ENCODE measurements at places on chromosomes 13 and 19.

DNA sequence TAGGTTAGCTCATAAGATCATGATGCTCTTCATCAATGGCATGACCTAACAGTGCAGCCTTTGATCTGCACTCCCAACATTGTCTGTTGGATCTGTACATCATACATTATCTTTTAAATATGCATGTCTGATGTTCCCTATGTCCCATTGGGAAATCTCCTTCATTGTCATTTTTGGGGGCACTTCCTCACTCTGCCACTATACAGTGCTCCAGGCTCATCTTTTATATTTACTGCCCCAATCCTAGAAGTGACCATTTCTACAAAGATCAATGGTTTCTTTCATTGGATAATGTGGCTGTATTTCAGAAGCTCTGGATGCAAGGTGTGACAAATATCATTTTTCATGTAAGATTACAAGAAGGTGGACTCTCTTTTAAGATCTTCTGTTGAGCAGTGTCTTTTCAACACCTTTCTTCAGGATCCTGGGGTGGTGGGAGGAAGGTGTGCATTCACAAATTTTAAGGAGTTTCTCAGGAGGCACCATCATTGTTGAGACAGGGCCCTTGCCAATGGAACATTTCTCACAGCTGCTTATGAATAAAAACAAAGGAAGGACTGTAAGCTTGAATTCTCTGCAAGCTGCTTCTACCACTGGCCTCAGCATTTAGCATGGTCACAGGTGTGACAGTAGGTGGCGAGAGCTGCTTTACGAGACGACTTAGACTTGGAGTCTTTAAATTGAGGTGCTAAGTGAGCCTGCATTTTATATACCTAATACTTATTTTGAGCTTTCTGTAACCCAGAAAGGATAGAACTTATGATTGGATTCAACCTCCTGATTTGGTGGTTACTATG lies 403.0 kb downstream of the LMO7 start:
- no peak for DNase-seq

- DNase-seq, result peak; percentile 47
These were observed 1.5 kb downstream of the ERF start for GRCh38 chr19:42253245-42254088.

DNA sequence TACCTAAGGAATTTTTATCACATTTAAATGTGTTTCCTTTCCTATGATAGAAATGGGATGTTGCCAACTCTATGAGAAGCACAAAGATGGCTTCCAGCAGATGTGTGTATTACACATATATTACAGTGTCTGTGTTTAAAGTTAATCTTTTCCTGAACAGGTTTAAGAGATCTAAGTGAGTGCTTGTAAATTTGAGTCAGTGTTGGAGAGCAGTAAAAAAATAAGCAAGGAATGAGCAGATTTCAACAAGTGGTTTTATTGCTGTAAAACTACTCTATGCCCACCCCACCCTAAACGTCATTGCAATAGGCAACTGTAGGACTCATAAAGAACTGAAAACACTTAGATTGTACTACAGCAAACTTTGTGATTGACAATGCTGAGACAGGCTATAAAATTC lies 248.7 kb downstream of the KLF5 start:
- no peak for DNase-seq

GRCh38 chr13:98171900-98172589 lies 5.0 kb downstream of the RNF113B start:
- DNase-seq, result no peak

- no peak for DNase-seq
These were observed 5.1 kb downstream of the JUNB start for GRCh38 chr19:12796146-12797071.

GRCh38 chr13:73872397-73872796 lies 261.8 kb downstream of the KLF12 start:
- DNase-seq, result no peak

GRCh38 chr13:106275446-106276032 lies 259.9 kb downstream of the EFNB2 start:
- no peak for DNase-seq

DNA sequence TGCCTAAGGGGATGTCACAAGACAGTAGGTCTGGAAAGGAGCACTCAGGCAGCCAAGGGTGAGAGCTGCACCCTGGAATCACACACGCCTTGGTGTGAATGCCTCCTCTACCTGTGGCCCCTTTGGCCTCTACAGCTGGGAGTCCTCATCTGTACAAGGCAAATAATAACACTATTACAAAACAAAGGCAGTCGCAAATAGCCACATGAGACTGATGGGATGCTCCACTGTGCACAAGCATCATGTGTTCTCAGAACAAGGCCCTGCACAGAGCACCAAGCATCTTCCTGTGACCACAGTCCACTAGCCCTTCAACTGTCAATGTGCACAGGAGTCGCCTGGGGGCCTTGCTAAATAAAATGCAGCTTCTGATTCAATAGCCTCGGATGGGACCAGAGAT lies 44.6 kb upstream of the HNRNPA1L2 start:
- no peak for DNase-seq

DNA sequence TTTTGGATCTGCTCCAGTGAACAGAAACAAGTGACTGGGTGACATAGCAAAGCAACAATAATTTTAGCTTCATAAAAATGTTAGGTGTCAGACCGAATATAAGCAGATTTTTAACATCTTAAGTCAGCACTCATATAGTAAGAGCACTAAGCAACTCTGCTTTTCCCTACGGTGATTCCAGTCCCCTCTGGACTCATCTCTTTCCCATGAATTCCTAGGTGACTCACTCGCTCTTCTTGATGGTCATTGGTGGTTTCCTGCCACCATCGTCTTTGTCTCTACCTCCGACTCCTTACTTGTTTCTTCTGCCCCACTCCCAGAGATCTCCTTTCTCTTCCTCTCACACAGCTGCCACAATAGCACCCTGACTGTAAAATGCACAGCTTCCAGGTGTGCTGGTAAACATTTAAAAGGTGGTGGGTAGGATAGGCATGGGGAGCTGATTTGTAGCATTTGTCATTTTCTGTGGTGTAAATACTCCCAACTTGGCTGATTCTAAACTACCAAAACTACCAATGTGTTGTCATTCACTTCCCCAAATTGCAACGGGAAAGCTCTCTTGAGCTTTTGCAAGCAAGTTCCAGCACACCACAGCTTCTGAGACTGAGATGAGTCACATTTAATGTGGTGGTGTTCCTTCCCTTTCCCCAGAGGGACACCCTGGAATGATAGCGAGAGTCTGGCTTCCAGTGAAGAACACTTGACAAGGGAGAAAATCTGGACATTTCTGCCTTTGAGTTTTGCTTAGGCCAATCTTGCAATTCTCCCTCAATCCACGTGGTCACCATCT lies 42.8 kb upstream of the CLDN10 start:
- DNase-seq, result no peak

- no peak for DNase-seq
These were observed 21.3 kb upstream of the TINCR start for GRCh38 chr19:5588906-5589676.

GRCh38 chr13:104286566-104287290 lies 1220.5 kb upstream of the SLC10A2 start:
- DNase-seq, result no peak

GRCh38 chr19:14147797-14148605 lies 11.6 kb upstream of the ASF1B start:
- DNase-seq, result no peak

- no peak for DNase-seq
These were observed 16.8 kb downstream of the SPC24 start for GRCh38 chr19:11138601-11139300.

DNA sequence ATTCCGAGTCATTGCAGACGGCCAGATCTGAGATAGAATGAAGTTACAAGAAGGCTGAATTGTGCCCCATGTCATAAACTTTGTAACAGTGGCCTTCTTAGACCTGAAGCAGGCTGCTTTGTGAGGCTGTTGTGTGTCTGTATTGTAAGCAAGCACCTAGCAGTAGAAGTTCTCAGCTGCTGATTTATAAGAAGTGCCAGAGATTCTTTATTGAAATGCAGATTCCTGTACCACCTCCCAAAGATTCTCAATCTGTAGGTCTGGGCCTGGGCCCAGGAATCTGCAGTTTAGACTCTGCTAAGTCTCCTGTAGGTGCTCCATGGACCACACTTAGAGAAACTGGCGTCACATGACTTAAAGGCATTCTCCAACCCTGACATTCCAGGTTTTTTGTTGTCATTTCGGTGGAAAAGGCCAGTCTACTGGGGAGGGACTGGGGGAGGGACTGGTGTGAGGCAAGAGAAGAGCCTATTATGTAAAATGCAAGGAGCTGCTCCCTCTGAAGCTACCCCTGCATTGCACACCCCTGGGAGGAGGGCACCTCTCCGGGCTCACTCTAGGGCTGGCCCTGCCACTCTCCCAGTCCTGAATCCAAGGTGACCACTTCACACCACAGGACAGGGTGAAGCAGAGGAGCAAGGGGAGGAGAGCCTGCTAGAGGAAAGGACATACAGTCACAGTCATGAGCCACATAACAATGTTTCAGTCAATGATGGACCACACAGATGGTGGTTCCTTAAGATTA lies 769 bp upstream of the TMEM272 start:
- no peak for DNase-seq

- DNase-seq, result no peak
These were observed 60.2 kb upstream of the RAP2A start for GRCh38 chr13:97373787-97374186.

Data from activated CD8-positive, alpha-beta memory T cell treated with anti-CD3 and anti-CD28 coated beads for 1 hour (primary cell).